ENCODE measurements at places on chromosomes 6 and 20. TPM values are rescaled to one million over a fixed set of nuclear protein-coding genes. Genes with fewer than 3 reads are reported as not detected.

Gene COL21A1
- total RNA-seq = 2.3 TPM

Gene RFX6
- total RNA-seq = not detected

Gene ADGRB3
- total RNA-seq = 0.77 TPM

Gene LHFPL5
- total RNA-seq = not detected

Gene RAD21L1
- total RNA-seq = not detected

Gene CST7
- not detected for total RNA-seq

Gene OPN5
- total RNA-seq = not detected

Gene MDFI
- 3.3 TPM for total RNA-seq

Gene TRIM10
- total RNA-seq = not detected

Gene ELOVL4
- 4.6 TPM for total RNA-seq

Gene REM1
- not detected for total RNA-seq

Gene STMND1
- not detected for total RNA-seq

Gene TCF15
- not detected for total RNA-seq

Gene NMBR
- under 0.01 TPM for total RNA-seq

Gene KIFC1
- total RNA-seq = 5.3 TPM

Gene GABRR1
- not detected for total RNA-seq

Gene GJA1
- total RNA-seq = 209 TPM

Gene SCUBE3
- total RNA-seq = under 0.01 TPM

Gene GNMT
- not detected for total RNA-seq

Gene SSTR4
- total RNA-seq = not detected

Gene CPNE5
- 0.26 TPM for total RNA-seq

Gene TNF
- total RNA-seq = not detected

Gene MRAP2
- total RNA-seq = 0.17 TPM

Gene PTGIS
- total RNA-seq = 79.1 TPM

Gene PACSIN1
- total RNA-seq = not detected

Gene HSPA1L
- total RNA-seq = 3.1 TPM

Gene ADGRF5
- total RNA-seq = 0.26 TPM

Gene SULF2
- total RNA-seq = 9.6 TPM

Gene TAAR9
- not detected for total RNA-seq

Gene SIM1
- total RNA-seq = not detected

Gene PGC
- total RNA-seq = not detected

Gene ADGRG6
- total RNA-seq = 49.9 TPM

Gene MRPS26
- total RNA-seq = 37.0 TPM

Gene OSER1
- 73.2 TPM for total RNA-seq
